ENCODE measurements at places on chromosomes 7 and 10. TPM values are rescaled to one million over a fixed set of nuclear protein-coding genes. Genes with fewer than 3 reads are reported as not detected.

The SEMA3A gene
- not detected for total RNA-seq

The VSIR gene
- total RNA-seq, result 83.2 TPM

The ASB15 gene
- total RNA-seq, result not detected

The GPRIN2 gene
- not detected for total RNA-seq

The VSTM4 gene
- total RNA-seq, result not detected

The ARHGEF35 gene
- 0.98 TPM for total RNA-seq
